ENCODE measurements at places on chromosomes 11 and 22. TPM values are rescaled to one million over a fixed set of nuclear protein-coding genes. Genes with fewer than 3 reads are reported as not detected.

DNA sequence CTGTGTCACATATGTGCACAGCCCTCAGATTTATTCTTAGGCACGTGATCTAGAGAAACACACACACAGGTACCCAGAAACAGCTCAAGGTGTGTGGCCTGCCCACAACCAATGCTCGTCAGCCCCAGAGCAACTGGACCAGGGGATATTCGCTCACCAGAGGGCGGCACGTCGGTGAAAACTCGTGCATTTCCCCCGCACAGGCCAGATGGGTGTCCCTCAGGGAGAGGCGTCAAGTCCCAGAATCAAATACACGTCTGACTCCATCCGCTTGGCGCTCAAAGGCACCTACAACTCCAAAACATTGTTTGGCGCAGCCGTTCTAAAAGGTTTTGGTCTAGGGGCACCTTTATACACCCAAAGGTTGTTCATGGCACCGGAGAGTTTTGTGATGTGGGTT, 429.0 kb downstream of the BRD1 start:
- no peak for DNase-seq

The SPI1 gene
- total RNA-seq = 0.78 TPM

The SDHAF2 gene
- total RNA-seq = 27.6 TPM

The IGLL1 gene
- not detected for total RNA-seq

All from occipital lobe (tissue), 3 donors.